ENCODE measurements at places on chromosomes 5 and 9.

- DNase-seq: no peak
Observed at GRCh38 chr5:38883842-38884241, 38.0 kb downstream of the OSMR start.

GRCh38 chr5:154757814-154758406 is 2.7 kb downstream of the LARP1 start:
- no peak for DNase-seq

DNA sequence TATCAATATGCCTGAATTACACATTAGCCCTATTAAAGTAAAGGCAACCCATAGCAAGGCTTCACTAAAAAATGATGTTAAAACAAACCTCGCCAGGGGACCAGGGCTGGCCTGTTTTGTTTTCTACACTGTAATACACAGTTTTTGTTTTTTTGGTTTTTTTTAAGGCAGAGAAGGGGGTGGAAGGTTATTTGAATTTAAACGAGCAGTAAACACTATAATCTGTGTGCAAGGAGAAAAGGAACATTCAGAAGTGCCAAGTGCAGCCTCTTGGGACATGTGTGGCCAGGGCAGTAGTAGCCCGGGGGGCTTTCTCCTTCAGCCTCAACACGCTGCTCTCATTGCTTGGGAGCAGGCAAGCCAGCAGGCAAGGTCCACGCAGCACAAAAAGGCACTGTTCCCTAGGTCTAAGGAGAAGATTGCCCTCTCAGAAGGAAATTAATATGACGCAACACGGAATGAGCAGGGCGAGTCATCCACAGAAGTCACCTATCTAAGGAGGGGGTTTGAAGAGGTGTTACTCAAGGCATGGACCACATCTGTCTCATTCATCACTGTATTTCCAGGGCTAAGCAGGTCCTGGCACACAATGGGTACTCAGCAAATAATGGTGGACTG is 16.2 kb downstream of the SIL1 start:
- peak; percentile 47 for DNase-seq

- DNase-seq: no peak
Observed at GRCh38 chr5:119264186-119264585, 91.6 kb upstream of the TNFAIP8 start.

DNA sequence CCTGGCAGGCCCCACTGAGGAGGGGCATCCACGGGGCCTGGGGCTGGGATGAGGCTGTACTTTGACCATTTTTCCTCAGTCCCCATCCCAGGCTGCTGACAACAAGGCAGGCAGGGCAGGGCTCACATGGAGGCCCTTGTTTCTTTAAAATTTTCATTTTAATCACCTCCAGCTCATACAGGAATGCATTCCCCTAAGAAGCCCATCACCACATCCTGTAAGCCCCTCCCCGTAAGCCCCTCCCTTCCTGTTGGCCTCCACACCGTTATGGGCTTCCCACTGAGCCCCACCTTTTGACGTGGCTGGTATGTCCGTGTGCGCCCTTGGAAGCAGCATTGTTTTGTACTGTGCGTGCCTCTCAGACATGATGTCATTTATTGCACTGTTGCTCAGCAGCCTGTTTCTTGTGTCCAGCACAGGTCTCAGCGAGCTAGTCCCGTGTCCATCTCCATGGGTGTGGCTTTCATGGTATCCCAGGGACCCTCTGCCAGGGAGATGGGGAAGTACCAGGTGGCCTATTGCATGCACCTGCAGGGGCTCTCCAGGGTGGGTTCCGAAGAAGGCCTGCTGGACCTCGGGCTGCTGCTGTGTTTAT is 22.4 kb downstream of the PHF2 start:
- no peak for DNase-seq

DNA sequence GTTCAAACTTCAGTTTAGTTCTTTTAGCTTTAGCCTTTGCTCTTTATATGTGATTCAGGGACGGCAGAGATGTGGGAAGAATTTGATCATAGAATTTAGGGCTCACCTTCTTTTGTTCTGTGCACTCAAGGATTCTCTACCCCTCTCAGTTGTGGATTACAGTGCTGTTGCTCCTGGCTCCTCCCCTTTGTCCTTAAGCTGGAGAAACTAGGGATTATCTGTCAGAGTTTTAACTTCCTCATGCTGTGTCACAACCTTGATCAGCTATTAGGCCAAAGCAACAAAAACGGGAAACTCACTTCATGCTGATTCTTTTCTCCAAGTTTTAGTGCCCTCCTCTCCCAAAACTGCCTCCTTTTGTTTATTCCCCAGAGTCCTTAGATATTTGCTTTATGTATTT is 13.0 kb upstream of the PCDHAC2 start:
- peak; percentile 79 for DNase-seq
